Testis (tissue), 5 donors: ENCODE measurements at places on chromosomes 2 and 18.

- H3K27me3 ChIP-seq, result no peaks in the 10 kb centered on the region
- no peak for DNase-seq
- H3K4me3 ChIP-seq, result no peak overlapping the region
- H3K4me1 ChIP-seq, result peaks cover 22% of the 10 kb centered on the region
- H3K27ac ChIP-seq, result no peak overlapping the region
These were observed 3.0 kb downstream of the MSH6 start for GRCh38 chr2:47785986-47786385.

GRCh38 chr2:234128606-234129005 is 78.1 kb downstream of the SPP2 start:
- no peak overlapping the region for H3K27ac ChIP-seq
- no peaks in the 10 kb centered on the region for H3K36me3 ChIP-seq
- DNase-seq, result no peak
- H3K4me3 ChIP-seq, result no peak overlapping the region

DNA sequence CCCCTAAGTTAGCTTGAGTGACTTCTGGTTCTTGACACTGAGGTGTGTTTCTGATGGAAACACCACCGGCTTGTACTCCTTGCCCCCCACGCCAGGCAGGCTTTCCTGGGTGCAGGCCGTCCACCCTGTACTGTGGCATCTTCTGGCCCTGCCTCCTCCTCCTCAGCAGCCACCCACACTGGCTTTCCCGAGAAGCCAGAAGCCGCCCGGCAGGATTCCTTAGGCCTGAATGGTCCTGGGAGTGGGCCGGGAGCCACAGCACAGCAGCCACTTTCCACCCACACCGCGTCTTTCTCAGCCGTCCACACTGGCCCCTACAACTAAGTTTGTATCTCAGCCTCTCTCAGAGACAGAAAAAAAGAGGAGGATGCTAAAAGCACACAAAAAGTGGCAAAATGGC is 2.1 kb upstream of the HSBP1L1 start:
- H3K27ac ChIP-seq, result no peak overlapping the region
- H3K4me3 ChIP-seq, result no peak overlapping the region
- H3K27me3 ChIP-seq, result no peaks in the 10 kb centered on the region
- no peak for DNase-seq

GRCh38 chr18:31563778-31564177 is 27.9 kb upstream of the TTR start:
- no peak overlapping the region for H3K4me3 ChIP-seq
- no peak for DNase-seq
- H3K27ac ChIP-seq, result no peak overlapping the region
- H3K36me3 ChIP-seq, result no peaks in the 10 kb centered on the region
- H3K4me1 ChIP-seq, result no peaks in the 10 kb centered on the region

GRCh38 chr2:36071698-36072097 is 283.9 kb upstream of the CRIM1 start:
- H3K27ac ChIP-seq, result no peak overlapping the region
- no peaks in the 10 kb centered on the region for H3K36me3 ChIP-seq
- no peaks in the 10 kb centered on the region for H3K27me3 ChIP-seq

- no peaks in the 10 kb centered on the region for H3K36me3 ChIP-seq
- H3K27me3 ChIP-seq, result no peaks in the 10 kb centered on the region
- peak overlapping the region; percentile 59 for H3K4me3 ChIP-seq
- H3K4me1 ChIP-seq, result peaks cover 13% of the 10 kb centered on the region
- no peak for DNase-seq
- peak overlapping the region; percentile 30 for H3K27ac ChIP-seq
These were observed 657 bp downstream of the ATP8B1 start for GRCh38 chr18:57802213-57803102.

- DNase-seq, result no peak
- H3K4me1 ChIP-seq, result no peaks in the 10 kb centered on the region
- H3K4me3 ChIP-seq, result no peak overlapping the region
- no peaks in the 10 kb centered on the region for H3K27me3 ChIP-seq
- no peak overlapping the region for H3K27ac ChIP-seq
These were observed 9.9 kb downstream of the PRKAG3 start for GRCh38 chr2:218821605-218822211.

- H3K4me1 ChIP-seq, result peaks cover 22% of the 10 kb centered on the region
- H3K4me3 ChIP-seq, result peak within 1 kb of the TSS; percentile 34
- H3K27ac ChIP-seq, result no peak within 1 kb of the TSS
- peak; percentile 95 for DNase-seq
- H3K36me3 ChIP-seq, result no peaks in the 10 kb centered on the region
- H3K27me3 ChIP-seq, result peaks cover 2% of the 10 kb centered on the region
These were observed at the start of gene ALK for GRCh38 chr2:29921560-29921915. TSS of gene ALK (minus strand) at chr2:29921586. CDS start at chr2:29920659, 927 bp downstream.

- H3K27me3 ChIP-seq, result no peaks in the 10 kb centered on the region
- H3K4me1 ChIP-seq, result peaks cover 5% of the 10 kb centered on the region
- no peak overlapping the region for H3K4me3 ChIP-seq
- DNase-seq, result no peak
- no peak overlapping the region for H3K27ac ChIP-seq
These were observed 44.6 kb downstream of the IRS1 start for GRCh38 chr2:226754821-226755604.

DNA sequence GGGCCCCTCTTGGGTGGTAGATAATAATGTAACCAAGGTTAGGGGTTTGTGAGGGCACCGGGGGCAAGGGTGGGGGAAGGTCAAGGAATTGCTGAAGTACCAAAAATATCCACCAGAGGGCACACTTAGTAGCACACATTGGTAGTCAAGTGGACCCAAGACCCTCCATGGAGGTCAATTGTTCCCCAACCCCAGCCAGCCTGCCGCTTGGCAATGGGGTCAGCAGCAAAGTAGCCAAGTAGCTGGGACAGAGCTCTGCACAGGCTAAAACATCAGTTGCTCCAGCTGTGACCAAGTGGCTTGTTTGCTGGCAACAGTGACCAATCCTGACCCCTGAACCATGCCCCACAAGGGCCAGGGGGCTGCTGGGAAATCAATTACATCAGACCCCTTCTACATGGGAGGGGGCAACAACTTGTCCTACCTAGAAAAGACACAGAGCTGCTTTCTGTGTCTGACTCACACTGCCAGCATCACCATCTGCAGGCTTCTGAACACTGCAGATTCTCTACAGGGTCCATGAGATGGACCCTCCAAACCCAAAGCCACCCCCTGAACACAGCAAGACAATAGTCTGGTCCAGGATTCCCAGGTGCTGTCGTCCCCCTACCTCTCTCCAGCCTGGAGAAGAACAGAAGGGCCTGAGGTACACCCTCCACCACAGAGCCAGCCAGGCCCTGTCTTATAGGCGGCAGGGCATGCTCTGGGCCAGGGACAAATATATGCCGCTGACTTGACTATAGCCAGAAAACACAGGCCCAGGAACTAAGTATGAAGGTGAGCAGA is 76.0 kb downstream of the EMX1 start:
- H3K27me3 ChIP-seq, result no peaks in the 10 kb centered on the region
- H3K4me3 ChIP-seq, result no peak overlapping the region
- peak; percentile 36 for DNase-seq
- H3K4me1 ChIP-seq, result no peaks in the 10 kb centered on the region
- no peaks in the 10 kb centered on the region for H3K36me3 ChIP-seq

DNA sequence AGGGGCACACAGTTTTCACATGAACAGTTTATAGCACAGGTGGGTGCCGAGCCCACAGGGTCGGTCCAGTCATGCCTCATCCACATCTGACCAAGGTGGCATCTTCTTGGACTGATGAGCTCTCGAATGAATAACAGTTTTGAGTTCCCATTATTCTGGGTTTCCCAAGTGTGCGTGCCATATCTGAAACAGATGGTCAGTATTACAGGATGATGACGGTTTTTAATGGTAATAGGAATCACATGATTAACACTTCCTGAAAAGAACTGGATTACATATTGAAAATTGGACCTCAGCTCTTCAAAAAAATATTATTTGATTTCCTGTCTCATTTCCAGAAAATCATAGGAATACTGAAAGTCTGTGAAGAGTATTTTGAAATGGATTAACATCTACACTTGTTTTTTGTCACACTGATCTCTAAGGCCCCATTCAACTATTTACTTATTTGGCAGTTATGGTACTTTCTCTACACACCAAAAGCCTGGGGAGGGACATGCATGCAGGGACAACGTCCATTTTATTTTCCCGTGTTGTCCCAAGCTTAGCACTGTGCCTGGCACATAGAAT is 22.2 kb upstream of the NAB1 start:
- no peak overlapping the region for H3K27ac ChIP-seq
- DNase-seq, result no peak
- H3K27me3 ChIP-seq, result no peaks in the 10 kb centered on the region
- H3K4me3 ChIP-seq, result no peak overlapping the region
- no peaks in the 10 kb centered on the region for H3K4me1 ChIP-seq

DNA sequence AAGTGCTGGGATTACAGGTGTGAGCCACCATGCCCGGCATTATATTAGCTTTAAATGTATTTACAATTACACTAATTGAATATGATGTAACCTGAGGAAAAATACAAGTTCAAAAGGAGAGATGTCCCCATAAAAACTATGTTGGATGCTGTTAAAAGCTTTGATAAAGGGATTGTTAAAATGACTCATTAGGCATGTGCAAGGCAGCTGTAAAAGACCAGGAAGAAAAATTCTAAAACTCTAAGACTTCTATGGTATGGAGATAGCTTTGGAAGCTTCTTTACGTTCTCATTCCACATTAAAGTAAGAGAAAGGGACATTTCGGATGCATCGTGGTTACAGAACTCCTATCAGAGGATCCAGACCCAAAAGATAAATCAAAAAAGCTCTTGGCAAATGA is 50.3 kb downstream of the CYB5A start:
- no peak overlapping the region for H3K4me3 ChIP-seq
- H3K36me3 ChIP-seq, result no peaks in the 10 kb centered on the region
- H3K4me1 ChIP-seq, result peaks cover 7% of the 10 kb centered on the region
- no peak for DNase-seq

- H3K27ac ChIP-seq, result peak overlapping the region; percentile 9
- H3K27me3 ChIP-seq, result no peaks in the 10 kb centered on the region
- no peaks in the 10 kb centered on the region for H3K36me3 ChIP-seq
- peaks cover 18% of the 10 kb centered on the region for H3K4me1 ChIP-seq
These were observed 86.6 kb downstream of the SOWAHC start for GRCh38 chr2:109700680-109701274.

GRCh38 chr18:6920099-6920955 is 190.8 kb downstream of the ARHGAP28 start:
- no peak overlapping the region for H3K4me3 ChIP-seq
- H3K36me3 ChIP-seq, result no peaks in the 10 kb centered on the region

- no peak for DNase-seq
- no peak overlapping the region for H3K4me3 ChIP-seq
- H3K4me1 ChIP-seq, result no peaks in the 10 kb centered on the region
- H3K27ac ChIP-seq, result no peak overlapping the region
- H3K36me3 ChIP-seq, result no peaks in the 10 kb centered on the region
- no peaks in the 10 kb centered on the region for H3K27me3 ChIP-seq
These were observed 53.5 kb downstream of the LRRFIP1 start for GRCh38 chr2:237680702-237681478.

- DNase-seq, result no peak
- no peaks in the 10 kb centered on the region for H3K27me3 ChIP-seq
- H3K27ac ChIP-seq, result no peak overlapping the region
- no peaks in the 10 kb centered on the region for H3K36me3 ChIP-seq
These were observed 56.4 kb upstream of the XIRP2 start for GRCh38 chr2:166831930-166832329.

- peaks cover 26% of the 10 kb centered on the region for H3K4me1 ChIP-seq
- H3K27me3 ChIP-seq, result no peaks in the 10 kb centered on the region
- H3K4me3 ChIP-seq, result peak overlapping the region; percentile 67
- peak overlapping the region; percentile 98 for H3K27ac ChIP-seq
These were observed 807 bp upstream of the CREB1 start for GRCh38 chr2:207528980-207529329.

- H3K27ac ChIP-seq, result no peak overlapping the region
- DNase-seq, result no peak
- H3K36me3 ChIP-seq, result no peaks in the 10 kb centered on the region
These were observed 3.5 kb upstream of the ATL2 start for GRCh38 chr2:38380397-38381130.

- no peaks in the 10 kb centered on the region for H3K36me3 ChIP-seq
- H3K4me1 ChIP-seq, result no peaks in the 10 kb centered on the region
- no peak overlapping the region for H3K4me3 ChIP-seq
- no peaks in the 10 kb centered on the region for H3K27me3 ChIP-seq
These were observed 409.2 kb upstream of the HS6ST1 start for GRCh38 chr2:128727914-128728313.

GRCh38 chr2:5673145-5674025 is 18.8 kb upstream of the SOX11 start:
- no peaks in the 10 kb centered on the region for H3K36me3 ChIP-seq
- H3K27ac ChIP-seq, result no peak overlapping the region
- H3K27me3 ChIP-seq, result no peaks in the 10 kb centered on the region
- H3K4me3 ChIP-seq, result peak overlapping the region; percentile 17
- peaks cover 4% of the 10 kb centered on the region for H3K4me1 ChIP-seq

DNA sequence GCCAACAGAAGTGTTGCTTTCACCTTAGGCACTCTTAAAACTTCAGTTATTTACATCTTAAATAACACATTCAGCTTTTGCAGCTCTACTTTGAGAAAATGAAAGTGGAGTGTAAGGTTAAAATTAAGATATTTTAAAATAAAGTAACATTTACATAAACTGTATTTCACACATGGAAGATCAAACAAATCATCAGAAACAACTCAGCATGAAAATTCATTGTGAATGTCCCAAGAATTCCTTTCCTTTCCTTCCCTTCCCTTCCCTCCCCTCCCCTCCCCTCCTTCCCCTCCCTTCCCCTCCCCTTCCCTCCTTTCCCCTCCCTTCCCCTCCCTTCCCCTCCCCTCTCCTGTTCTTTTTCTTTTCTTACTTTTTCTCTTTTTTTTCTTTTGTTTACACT is 238.0 kb upstream of the DOK6 start:
- DNase-seq, result no peak
- no peaks in the 10 kb centered on the region for H3K4me1 ChIP-seq

- no peaks in the 10 kb centered on the region for H3K36me3 ChIP-seq
- H3K27ac ChIP-seq, result no peak overlapping the region
- peak; percentile 85 for DNase-seq
- no peaks in the 10 kb centered on the region for H3K27me3 ChIP-seq
These were observed 101.9 kb downstream of the FOXI3 start for GRCh38 chr2:88350331-88351248.

DNA sequence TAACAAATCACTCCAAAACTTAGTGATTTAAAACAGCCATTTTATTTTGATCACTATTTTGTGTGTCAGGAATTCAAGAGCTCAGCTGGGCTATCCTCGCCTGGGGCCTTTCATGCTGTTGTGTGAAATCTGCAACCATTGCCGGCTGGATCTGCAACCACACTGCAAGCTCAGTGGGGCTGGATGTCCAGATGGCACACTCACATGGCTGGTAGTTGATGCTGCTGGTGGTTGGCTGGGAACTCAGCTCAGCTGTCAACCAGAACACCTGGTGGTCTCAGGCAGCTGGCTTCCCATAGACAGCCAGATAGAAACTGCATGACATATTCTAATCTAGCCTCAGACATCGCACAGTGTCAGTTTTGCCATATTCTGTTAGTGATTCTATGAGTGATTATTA is 30.6 kb upstream of the AP1S3 start:
- no peak overlapping the region for H3K4me3 ChIP-seq
- H3K27me3 ChIP-seq, result no peaks in the 10 kb centered on the region
- no peaks in the 10 kb centered on the region for H3K4me1 ChIP-seq
- H3K36me3 ChIP-seq, result no peaks in the 10 kb centered on the region
- DNase-seq, result no peak
